Stimulated activated CD8-positive, alpha-beta memory T cell treated with anti-CD3 and anti-CD28 coated beads, Interleukin-4, amount 100 ng/mL, for 4 hours (primary cell): ENCODE measurements at places on chromosomes 12 and 14.

- no peak for DNase-seq
Observed at GRCh38 chr12:100753837-100754236, 40.7 kb upstream of the ANO4 start.

- DNase-seq: no peak
Observed at GRCh38 chr14:50932592-50933495, 11.4 kb downstream of the PYGL start.

- no peak for DNase-seq
Observed at GRCh38 chr12:6065863-6066199, 58.6 kb downstream of the VWF start.

GRCh38 chr12:99910342-99910741 is 74.4 kb downstream of the ANKS1B start:
- DNase-seq: no peak

DNA sequence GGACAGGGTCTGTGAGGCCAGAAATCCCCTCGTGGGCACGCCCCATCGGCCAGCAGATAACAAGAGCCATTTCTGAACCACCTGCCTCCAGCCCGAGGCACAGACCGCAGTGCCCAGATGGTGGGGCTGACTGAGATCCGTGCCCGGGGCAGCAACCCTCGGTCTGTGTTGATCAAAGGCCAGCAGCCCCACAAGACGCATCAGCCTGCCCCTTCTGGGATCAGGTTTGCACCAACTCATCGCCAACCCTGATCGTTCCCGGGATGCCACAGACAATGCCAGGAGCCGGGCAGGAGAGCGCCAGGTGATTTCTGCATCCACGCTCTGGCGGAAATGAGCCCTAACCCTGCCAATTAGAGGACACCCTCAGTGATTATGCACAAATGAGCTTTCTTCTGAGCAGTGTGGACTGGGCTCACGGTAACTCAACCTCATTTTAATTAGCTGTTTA is 64.5 kb downstream of the TESC start:
- DNase-seq: no peak

DNA sequence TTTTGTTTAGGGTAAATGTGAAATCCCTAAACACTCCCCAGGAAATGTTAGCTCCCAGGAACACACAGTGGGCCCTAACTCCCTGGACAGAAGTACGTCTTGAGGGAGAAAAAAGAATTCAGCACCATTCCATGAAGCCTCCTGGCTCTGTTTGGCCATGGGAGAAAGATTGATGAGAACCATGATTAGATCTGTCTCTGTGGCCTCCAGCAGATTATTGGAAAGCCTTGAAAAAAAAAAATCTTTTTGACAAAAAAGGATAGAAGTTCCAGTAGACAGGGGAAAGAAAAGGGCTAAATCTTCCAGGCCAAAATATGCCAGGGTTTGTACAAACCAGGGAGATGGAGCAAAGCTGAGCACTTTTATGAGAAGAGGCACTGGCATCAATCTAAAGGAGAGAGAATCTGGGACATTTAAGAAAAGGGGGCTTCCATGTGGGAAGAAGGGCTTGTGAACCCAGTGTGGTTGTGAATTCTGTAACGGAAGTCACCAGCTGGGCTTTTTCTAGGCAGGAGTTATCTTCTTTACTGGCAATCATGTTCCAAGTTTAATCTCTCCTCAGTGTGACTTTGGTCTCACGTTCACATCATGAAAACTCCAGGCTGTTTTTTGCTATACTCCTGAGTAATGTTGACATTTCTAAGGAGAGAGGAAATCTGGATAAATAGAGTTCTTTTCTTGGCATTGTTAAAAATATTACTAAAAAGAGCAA is 426.7 kb downstream of the RAD51B start:
- DNase-seq: no peak

- DNase-seq: no peak
Observed at GRCh38 chr14:76450476-76450875, 74.5 kb downstream of the ESRRB start.

DNA sequence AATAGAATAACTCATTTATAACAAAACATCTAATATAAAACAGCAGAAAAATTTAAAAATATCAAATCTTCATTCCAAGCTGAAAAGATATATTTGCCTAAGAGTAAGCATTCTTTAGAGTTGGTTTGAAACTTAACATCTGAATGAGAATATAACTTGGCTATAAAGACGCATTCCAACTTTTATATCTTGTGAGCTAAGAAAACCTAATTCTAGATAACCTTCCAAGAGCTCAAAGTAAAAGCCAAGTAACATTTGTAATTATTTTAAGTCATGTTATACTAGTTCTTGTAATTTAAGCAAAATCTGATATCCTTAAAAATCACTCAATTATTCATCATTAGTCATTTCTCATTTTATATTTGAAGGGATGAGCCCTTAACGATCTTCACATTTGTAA is 368.9 kb downstream of the C12orf50 start:
- DNase-seq: no peak

GRCh38 chr12:10163084-10163483 is 8.8 kb downstream of the OLR1 start:
- no peak for DNase-seq

GRCh38 chr14:38197784-38198335 is 9.8 kb upstream of the SSTR1 start:
- DNase-seq: no peak

DNA sequence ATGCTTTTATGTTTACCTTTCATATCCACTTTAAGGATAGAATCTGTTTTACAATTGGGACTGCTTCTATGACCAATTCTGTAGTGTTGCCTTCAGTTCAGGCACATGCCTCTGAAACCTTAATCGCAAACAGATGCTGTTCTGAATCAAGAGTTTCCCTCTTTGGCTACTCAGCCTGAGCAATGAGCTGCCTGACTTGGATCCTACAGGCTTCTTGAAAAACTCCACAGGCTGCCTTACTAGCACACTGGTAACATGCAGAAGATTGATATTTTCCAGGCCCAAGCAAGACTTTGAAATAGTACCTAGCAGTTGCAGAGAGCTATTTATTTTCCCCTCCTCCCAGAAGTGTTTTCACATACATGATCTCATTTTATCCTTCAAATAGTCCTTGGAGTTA is 34.8 kb upstream of the PMCH start:
- DNase-seq: no peak

GRCh38 chr12:26614011-26614616 is 218.9 kb downstream of the ITPR2 start:
- DNase-seq: no peak

- no peak for DNase-seq
Observed at GRCh38 chr14:99820702-99821331, 27.6 kb downstream of the EML1 start.

GRCh38 chr14:52253503-52253902 is 14.0 kb upstream of the PTGDR start:
- DNase-seq: no peak

DNA sequence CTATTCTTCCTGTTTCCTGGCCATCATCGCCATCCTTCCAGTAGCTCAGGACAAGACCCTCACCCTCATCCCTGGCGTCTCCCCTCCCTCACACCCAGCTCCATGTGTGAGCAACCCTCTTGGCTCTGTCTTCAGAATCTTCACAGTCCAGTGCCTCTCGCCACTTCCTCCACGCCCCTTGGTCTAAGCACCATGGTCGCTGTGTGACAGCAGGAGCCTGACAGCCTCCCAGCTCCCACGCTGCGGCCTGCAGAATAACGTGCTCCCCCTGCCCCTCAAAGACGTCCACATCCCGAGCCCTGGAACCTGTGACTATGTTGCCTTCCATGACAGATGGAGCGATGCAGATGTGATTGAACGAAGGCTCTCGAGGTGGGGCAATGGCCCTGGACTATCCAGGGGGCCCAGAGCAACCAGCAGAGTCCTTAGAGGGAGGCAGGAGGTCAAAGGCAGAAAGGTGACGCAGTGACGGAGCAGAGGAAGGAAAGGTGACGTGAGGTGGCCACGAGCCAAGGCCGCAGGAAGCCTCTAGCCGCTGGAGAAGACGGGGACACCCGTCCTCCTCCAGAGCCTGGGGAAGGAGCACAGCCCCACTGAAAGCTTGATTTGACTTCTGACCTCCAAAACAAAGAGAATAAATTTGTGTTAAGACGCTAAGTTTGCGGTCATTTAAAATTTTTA is 139.8 kb downstream of the CALM1 start:
- no peak for DNase-seq

GRCh38 chr12:27332714-27333402 is at the start of gene BMAL2:
Gene BMAL2, plus strand, starts transcription at chr12:27332836. Its CDS starts 237 bp downstream, at chr12:27333073.
- no peak for DNase-seq

GRCh38 chr12:31849090-31849687 is 110.0 kb upstream of the RESF1 start:
- DNase-seq: no peak

- DNase-seq: no peak
Observed at GRCh38 chr12:32450768-32451167, 51.4 kb downstream of the FGD4 start.

DNA sequence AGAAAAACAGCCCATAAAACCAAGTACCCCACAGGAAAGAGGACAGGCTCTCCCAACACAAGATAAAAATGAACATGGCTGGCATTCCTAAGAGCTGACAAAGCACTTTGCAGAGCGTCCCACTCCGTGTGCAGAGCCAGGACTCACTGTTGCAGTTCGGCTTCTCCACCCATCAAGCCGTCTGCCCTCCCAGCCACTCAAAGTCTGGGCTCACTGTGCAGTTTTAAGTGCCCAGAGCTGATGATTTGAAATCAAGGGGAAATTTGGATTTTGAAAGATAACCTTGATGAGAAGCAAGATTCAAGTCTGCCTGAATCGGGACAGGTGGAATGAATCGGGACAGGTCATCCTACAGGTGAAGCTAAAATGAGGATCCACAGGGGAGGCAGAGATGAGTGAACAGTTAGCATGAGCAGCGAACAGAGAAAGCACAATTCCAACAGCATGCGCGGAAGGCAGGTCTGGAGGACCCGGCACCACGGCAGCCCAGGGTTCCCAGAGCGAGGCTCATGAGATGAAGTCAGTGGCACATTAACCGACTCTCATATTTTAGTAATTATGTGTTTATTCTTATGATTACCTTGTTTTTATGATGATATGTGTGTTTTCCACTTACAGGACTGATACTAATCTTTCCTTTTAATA is 39.8 kb upstream of the GPR68 start:
- no peak for DNase-seq

DNA sequence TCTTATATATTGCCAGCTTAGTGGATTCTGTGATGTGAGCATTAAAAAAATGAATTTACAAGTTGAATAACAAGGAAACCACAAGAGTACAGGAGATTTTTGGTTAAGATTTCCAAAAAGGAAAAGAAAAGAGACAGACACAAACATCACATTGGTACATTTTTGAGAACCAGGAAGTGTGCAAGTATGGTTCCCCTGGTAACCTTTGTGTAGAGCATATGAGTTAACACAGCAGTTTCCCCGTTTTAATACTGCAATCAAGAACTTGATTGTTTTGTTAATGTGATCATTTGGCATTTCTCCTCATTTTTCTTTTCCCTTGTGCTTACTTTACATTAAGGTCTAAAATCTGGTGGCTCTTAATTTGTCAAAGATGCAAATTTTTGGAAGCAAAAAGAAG is 490.4 kb upstream of the ATP2B1 start:
- DNase-seq: no peak

- no peak for DNase-seq
Observed at GRCh38 chr12:110849221-110849620, 2.4 kb downstream of the CCDC63 start.

DNA sequence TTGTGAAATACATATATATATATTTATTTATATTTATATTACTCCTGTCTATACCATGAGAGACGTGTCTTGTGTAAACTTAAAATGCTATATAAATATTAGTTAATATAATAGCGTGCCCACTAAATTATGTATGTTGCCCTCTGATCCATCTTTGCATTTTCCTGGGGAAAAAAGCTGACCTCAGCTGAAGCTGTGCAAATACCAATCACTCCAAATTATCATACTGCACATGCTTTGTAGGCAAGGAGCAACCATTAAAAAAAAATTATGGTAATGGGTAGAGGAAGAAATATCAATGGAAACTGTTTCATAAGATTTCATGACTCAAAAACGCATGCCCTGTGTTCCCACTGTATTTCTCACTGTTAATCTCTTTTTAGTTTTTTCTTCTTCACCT is 179.8 kb downstream of the ANO4 start:
- no peak for DNase-seq

GRCh38 chr12:6615802-6616201 is 8.6 kb upstream of the CHD4 start:
- DNase-seq: no peak

DNA sequence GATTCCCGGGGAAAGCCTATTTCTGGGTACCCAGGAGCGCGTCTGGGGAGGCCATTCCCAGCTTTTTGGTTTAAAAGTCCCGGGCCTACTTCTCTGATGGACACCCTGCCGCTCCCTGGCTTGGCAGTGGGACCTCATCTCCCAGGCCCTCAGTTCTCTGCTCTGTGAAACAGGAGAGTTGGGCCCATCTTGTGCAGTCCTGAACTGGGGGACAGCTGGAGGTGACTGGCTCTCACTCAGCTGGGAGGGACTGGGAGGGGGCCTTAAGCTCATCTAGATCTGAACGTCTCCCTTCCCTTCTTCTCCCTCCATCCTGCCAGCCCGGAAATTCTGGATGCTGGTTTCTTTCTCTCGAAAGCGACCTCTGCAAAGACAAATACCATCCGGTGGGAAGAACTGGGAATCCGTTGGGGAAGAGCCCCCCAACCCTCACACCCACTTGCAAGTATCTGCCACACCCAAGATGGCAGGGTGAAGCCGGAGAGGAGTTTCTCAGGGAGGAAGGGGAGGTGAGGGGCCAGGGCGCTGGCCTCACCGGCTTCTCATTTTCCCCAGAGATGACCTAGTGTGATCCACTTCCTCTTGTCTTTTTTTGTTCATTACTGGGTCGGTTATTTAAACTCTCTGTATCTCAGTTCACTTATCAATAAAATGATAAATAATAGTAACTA is 1.4 kb downstream of the RIN3 start:
- DNase-seq: no peak

DNA sequence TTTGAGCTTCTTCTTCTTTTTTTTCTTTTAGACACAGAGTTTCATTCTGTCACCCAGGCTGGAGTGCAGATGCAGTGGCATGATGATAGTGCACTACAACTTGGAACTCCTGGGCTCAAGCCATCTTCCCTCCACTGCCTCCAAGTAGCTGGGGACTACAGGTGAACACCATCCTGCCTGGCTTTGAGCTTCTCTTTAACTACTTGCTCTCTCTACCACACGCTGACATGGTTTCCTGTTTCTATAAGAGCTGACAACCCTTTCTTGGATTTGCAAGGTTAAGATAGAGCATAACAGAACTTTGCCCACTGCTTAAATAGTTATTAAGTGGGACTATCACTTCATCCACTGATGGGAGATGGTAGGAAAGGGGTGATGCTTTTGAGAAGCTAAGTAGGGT is 82.4 kb upstream of the SLC38A2 start:
- no peak for DNase-seq
